ENCODE measurements at places on chromosomes 5 and 9.

DNA sequence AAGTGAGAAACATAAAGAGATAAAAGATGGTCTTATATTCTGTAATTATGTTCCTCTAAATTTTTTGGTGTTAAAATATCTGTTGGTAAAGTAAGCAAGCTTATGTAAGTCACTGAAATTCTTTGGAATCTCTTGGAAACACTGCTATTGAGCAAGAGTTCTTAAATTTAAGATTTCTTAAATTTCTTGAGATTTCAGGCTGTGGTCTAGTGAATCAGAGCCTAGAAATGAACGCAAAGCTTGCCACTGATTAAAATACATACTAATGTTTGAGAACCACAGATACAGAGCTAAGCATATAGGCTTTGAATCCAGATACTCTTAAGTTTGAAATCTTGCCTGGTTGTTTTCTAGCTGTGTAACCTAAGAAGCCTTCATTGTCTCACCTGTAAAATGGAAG is 133.4 kb downstream of the TRPM3 start:
- no peak for DNase-seq

GRCh38 chr5:42620579-42621216 is 135.9 kb upstream of the CCDC152 start:
- DNase-seq, result no peak

DNA sequence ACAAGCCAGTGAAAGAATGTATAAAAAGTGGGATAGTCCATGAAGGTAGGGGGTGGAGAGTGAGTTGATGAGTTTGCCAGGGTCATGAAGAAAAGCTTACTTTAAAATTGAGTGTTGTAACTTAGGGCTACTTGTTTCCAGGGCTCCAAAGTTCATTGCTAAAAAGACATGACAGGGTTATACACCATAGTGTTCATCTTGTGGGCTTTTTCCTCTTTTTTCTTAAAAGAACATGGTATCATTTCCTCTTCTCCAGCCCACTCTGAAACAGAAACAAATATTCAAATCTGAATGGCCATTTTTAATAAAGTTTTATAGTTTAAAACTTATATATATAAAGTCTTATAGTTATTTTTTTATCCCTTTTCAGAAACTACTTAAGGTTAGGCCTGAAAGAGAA is 115.7 kb upstream of the SMC2 start:
- no peak for DNase-seq

GRCh38 chr5:167864801-167865200 is 426.6 kb upstream of the WWC1 start:
- DNase-seq, result no peak

DNA sequence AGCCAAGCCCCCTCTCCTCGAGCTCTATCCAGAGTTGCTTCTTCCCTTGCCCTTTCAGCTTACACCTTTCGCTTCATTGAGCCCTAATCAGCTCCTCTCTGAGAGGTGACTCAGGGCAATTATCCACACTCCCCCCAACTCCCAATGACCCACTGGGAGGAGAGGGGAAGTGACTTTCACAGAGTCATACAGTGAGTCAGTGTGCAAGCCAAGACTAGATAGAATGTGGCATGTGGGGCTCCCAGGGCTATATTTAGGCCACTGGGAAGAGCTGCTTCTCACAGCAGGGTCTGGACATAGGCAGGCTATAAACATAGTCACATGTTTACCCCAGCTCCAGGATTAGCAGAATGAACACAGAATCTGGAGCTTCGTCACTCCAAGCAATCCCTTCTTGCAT is 57.4 kb downstream of the NRG2 start:
- no peak for DNase-seq

- no peak for DNase-seq
Observed at GRCh38 chr9:14511452-14511851, 181.8 kb downstream of the ZDHHC21 start.

DNA sequence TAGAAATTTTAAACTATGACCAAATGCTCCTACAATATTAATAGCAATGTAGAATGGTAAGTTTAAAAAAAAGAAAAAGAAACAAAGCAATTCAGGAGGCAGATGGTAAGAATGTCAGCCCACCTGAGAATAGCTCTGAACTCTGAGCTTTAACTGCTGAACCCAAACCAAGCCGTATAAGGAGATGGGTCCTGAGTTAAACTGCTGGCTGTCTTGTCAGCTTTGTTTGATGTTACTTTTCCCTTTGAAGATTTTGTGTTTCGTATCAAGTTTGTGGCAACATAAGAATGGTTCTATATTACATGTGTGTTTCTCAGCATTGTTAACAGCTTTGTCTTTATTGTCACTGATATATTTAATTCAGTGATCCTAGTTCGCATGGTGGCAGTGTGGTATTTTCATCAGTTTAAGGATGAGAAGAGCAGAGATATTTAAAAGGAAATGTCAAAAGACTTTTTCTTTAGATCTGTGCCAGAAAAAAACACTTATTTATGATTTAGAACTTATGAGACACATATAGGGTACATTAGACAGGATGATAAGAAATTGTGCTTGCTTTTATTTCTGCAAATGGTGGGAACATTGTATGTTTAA is 390.1 kb downstream of the CCDC171 start:
- no peak for DNase-seq

Measured in activated CD4-positive, alpha-beta T cell treated with anti-CD3 and anti-CD28 coated beads, Interleukin-2, amount 10 ng/mL, durations not matched to agents 7 days and 5 days (primary cell).